ENCODE measurements at places on chromosomes 1 and 21. TPM values are rescaled to one million over a fixed set of nuclear protein-coding genes. Genes with fewer than 3 reads are reported as not detected.

The TOR1AIP2 gene
- 14.5 TPM for total RNA-seq

The TUFT1 gene
- 9.2 TPM for total RNA-seq

The ACKR1 gene
- total RNA-seq = not detected

The NOS1AP gene
- 0.57 TPM for total RNA-seq

The KDF1 gene
- not detected for total RNA-seq

The GBP7 gene
- not detected for total RNA-seq

The CELA3A gene
- total RNA-seq = not detected

The KCNJ10 gene
- not detected for total RNA-seq

The RNU1-2 gene
- total RNA-seq = not detected

The C1orf185 gene
- not detected for total RNA-seq

The HFM1 gene
- 0.06 TPM for total RNA-seq

The FALEC gene
- not detected for total RNA-seq

The HSF2BP gene
- 1.8 TPM for total RNA-seq

The DNAJC28 gene
- total RNA-seq = 0.34 TPM

The ZYG11A gene
- total RNA-seq = 2.7 TPM

The HPCAL4 gene
- total RNA-seq = 0.25 TPM

The CYP4A11 gene
- not detected for total RNA-seq

The KPRP gene
- total RNA-seq = not detected

The GPR61 gene
- not detected for total RNA-seq

The LAPTM5 gene
- 0.24 TPM for total RNA-seq

All from A549 treated with Mapracorat at 1 μM for 4 hours (cell line).